ENCODE measurements at places on chromosomes 4 and X. TPM values are rescaled to one million over a fixed set of nuclear protein-coding genes. Genes with fewer than 3 reads are reported as not detected.

DNAJB14 gene
- 15.5 TPM for total RNA-seq

FAM156B gene
- 5.0 TPM for total RNA-seq

NPY1R gene
- 248 TPM for total RNA-seq

ADH1A gene
- total RNA-seq, result not detected

CFP gene
- 25.4 TPM for total RNA-seq

SH2D1A gene
- not detected for total RNA-seq

XAGE1A gene
- not detected for total RNA-seq

EVC gene
- 39.3 TPM for total RNA-seq

DCAF12L1 gene
- not detected for total RNA-seq

CSAG3 gene
- not detected for total RNA-seq

CDS1 gene
- total RNA-seq, result 0.11 TPM

LRCH2 gene
- total RNA-seq, result 5.2 TPM

TCP11X2 gene
- not detected for total RNA-seq

C4orf46 gene
- total RNA-seq, result 0.75 TPM

DOK7 gene
- 33.5 TPM for total RNA-seq

TMEM47 gene
- 117 TPM for total RNA-seq

FAM9B gene
- not detected for total RNA-seq

KLF8 gene
- 5.7 TPM for total RNA-seq

SLC25A43 gene
- 26.6 TPM for total RNA-seq

MAGEE2 gene
- total RNA-seq, result not detected

ADRA2C gene
- 46.1 TPM for total RNA-seq

ARHGEF6 gene
- 17.6 TPM for total RNA-seq

TCEAL6 gene
- not detected for total RNA-seq

CHM gene
- 6.3 TPM for total RNA-seq

ARHGAP24 gene
- 13.9 TPM for total RNA-seq

FGFBP1 gene
- total RNA-seq, result not detected

SMIM31 gene
- not detected for total RNA-seq

CCDC110 gene
- total RNA-seq, result not detected

TCEAL5 gene
- total RNA-seq, result not detected

CXCL8 gene
- total RNA-seq, result not detected

GIMD1 gene
- total RNA-seq, result not detected

NEXMIF gene
- total RNA-seq, result 0.53 TPM

TRIML2 gene
- total RNA-seq, result not detected

FATE1 gene
- total RNA-seq, result not detected

GLOD5 gene
- not detected for total RNA-seq

GUCY1B1 gene
- 34.9 TPM for total RNA-seq

PABPC1L2B gene
- not detected for total RNA-seq

PDE6B gene
- not detected for total RNA-seq

ARHGAP10 gene
- 77.3 TPM for total RNA-seq

EVC2 gene
- total RNA-seq, result 5.7 TPM

WDR19 gene
- total RNA-seq, result 28.3 TPM

JCHAIN gene
- 4.0 TPM for total RNA-seq

HERC5 gene
- 0.32 TPM for total RNA-seq

ASB9 gene
- total RNA-seq, result 3.6 TPM

BTK gene
- 0.64 TPM for total RNA-seq

MAGEB16 gene
- not detected for total RNA-seq

EXOSC9 gene
- 11.9 TPM for total RNA-seq

OPHN1 gene
- total RNA-seq, result 5.6 TPM

COL25A1 gene
- total RNA-seq, result 5.6 TPM

L1CAM gene
- total RNA-seq, result 25.8 TPM

C1QTNF7 gene
- total RNA-seq, result 23.2 TPM

MPC1L gene
- total RNA-seq, result not detected

PCDH19 gene
- total RNA-seq, result 11.0 TPM

All from ascending aorta (tissue), 2 donors.